ENCODE measurements at places on chromosomes 6 and 20.

DNA sequence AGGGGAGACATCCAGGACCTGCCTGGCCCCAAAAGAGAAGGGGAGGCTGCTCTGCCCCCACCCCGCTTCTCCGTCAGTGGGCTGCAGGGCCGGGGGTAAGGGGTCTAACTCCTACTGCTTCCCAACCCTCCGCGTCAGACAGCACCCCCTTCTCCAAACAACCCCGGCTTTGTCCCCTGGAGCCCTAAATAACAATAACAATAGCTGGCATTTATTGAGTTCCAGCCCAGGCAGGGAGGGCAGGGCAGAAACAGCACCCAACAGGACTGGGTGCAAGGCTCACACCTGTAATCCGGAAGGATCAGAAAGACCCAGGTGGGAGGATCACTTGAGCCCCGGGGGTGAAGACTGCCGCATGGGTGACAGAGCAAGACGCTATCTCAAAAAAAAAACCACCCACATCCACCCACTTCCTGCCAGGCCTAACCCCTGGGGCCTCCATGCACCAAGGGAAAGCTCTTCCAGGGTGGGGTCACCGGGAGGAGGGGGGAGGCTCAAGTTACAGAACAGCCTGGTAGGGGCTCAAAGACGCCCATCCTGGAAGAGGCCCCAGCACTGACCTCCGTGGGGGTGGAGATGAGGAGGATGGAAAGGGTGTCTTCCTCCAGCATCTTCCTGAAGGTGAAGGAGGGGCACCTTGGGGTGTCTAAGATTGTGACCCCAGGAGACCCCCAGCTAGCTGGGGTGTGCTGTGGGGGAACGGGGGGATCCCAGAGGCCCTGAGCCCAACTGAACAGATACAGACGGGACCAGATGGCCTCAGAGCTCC lies 1.3 kb upstream of the FNDC11 start:
- DNase-seq = peak; percentile 45

DNA sequence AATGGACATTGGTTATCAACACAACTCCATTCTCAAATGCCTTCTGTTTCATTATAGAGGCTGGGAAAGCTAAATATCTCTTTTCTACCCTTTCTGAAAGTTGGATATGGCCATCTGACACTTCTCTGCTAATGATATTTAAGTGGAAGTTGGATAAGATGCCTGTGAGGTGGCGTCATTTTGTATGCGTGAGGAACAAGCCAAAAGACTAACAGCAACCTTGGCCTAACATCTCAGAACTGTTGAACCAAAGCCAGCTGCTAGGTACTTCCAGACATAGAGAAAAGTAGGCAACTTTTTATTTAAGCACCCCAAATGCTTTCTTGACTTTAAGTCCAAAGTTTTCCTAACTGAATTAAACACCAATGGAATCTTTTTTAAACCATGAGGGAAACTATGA lies 708.4 kb downstream of the CD109 start:
- DNase-seq = no peak

- DNase-seq = no peak
These were observed 18.2 kb downstream of the ADA start for GRCh38 chr20:44633187-44633810.

DNA sequence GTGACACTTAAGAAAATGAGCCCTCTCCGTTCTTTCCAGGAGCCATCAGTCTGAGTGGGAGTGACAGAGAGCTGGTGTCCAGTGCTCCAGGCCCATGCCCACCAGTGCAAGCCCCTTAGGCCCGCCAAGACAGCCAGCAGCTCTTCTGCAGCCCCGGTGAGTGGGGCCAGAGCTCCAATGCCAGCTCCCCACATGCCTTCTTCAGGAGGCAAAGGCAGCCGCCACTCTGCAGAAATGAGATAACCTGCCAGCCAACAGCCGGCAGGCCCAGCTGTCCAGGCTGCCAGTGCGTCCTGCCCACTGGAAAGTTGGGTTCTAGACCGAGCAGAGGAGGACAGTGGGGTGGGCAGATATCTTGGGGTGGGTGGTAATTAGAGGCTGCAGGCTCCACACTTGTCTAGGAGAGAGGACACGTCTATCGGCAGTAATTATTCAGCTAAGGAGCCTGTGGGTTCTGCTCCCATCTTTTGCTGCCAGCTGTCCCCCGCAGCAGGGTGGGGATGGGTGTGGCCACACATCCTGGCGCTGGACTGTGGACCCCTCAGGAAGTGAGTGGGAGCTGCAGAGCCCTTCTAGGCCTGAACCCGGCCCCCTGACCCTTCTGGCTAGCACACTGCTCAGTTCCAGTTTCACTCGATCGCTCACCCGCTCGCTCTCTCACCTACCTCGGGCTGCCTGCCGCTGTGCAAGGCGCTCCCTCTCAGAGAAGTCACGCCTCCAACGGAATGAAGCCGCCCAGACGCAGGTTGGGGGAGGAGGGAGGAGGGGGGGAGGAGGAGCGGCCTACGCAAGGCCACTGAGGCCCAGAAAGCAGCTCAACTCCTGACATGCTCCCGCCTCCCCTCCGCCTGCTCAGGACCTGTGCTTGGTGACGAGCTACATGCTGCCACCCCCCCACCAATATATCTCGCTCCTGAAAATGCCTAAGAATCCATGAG lies 3.6 kb downstream of the GRM4 start:
- DNase-seq = no peak

DNA sequence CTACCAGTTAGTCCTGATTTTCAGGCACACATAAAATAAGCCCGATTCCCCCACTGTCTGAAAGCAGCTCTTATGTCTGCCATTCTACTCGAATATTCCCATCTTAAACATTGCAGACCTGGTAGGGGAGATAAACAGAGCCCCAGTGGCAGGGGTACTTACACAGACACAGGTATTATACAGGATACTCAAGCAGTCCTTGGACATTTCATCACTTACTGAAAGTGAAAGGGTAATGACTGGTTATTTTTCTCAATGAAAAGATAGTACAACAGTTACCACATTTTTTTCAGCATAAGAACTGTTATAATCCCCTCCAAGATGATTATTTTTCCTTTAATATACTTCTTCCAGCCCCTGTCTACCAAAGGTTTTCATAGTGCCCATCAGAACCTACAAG lies 37.8 kb downstream of the TRPC4AP start:
- DNase-seq = no peak

Measured in activated CD4-positive, alpha-beta T cell treated with anti-CD3 and anti-CD28 coated beads, Interleukin-2, amount 50 U/mL, for 4 hours (primary cell).